ENCODE measurements at places on chromosomes 1 and 21. TPM values are rescaled to one million over a fixed set of nuclear protein-coding genes. Genes with fewer than 3 reads are reported as not detected.

The PSEN2 gene
- 35.2 TPM for total RNA-seq

The LCE2C gene
- not detected for total RNA-seq

The ELAPOR1 gene
- total RNA-seq: 127 TPM

DNA sequence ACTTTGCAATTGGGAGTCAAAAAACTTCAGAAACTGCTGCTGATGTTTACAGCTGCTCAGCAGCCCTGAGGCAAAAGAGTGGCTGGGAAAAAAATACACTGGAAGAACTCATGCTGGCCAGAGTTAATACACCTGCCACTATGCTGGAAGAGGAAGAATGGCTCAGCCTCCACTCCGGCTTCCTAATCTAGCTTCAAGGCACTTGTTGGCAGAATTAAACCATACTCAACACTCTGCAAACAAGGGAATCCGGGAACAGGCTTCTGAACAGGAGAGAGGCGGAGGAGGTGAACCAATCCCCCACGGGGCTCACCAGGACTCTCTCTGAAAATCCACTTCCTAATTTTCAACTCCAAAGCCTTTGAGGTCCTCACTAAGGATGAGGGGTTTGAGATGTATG is 120.1 kb downstream of the CCDC185 start:
- no peak for DNase-seq

The LRRC47 gene
- total RNA-seq: 43.2 TPM

DNA sequence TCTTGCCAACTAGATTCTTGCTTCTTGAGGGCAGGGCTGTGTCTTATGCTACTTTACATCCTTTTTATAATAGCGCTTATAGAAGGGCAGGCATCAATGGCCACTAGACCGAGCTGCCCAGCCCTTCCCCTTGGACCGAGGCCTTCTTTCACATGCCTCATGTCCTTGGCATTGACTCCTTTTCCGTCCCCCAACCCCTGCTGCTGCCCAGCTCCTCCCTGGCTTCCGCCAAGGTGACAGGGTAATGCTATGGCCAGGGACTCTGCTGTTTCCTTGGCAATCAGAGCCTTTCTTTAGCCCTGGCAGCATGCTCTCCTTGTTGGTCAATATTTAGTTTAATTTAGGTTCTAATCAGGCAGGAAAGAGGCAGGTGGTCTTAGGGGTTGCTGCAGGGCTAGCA is 48.2 kb downstream of the DDX20 start:
- DNase-seq: no peak

The CR1L gene
- total RNA-seq: not detected

The BRINP3 gene
- 0.35 TPM for total RNA-seq

The PDC gene
- total RNA-seq: not detected

- no peak for DNase-seq
Observed at GRCh38 chr21:33370305-33370704, 32.9 kb upstream of the IFNGR2 start.

DNA sequence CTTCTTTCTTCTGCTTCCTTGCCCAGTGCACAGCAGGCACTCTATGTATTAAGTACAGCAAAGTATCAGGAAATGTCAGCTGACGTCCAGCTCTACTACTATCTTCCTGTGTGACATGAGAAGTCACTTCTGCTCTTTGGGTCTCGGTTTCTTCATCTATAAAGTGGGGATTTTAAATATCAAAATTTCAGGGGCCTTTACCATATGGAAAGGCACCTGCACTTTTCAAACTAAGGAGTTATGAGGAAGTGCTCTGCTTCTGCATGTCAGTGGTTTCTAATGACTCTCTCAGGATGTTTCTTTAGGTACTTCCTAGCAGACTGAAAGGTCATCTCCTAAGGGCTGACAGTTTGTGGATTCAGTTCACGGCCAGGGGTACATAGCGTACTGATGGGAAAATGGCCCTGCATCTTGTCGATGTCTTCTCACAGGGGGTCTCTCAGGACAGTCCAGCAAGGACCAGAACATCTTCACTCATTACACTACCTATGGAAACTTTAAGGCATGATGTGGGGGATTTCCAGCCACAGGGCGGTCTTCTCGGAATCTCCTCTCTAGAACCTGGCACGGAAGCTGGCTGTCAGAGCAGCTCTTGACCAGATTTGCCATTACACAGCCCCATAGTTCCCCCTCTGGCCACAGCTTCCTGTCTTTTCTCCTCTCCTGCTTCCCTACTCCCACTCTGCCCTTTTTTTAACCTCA is 42.0 kb upstream of the MTF1 start:
- DNase-seq: no peak

DNA sequence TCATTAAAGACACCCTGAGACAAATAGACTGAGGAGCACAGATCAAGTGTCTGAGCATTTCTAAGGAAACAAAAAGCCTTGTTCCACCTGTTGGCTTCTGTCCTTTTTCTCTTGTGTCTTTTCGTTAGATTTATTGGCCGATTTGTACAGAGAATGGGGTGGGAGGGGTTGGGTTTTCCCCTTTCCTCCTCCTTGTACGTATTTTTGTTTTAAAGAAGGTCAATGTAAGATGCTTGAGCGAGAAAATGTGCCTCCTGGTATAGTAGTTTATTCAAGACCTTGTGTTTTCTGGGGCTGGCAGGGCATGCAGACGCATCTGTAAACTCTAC is 1.2 kb downstream of the BCL9 start:
- DNase-seq: no peak

GRCh38 chr1:237953238-237953637 is 62.5 kb upstream of the ZP4 start:
- no peak for DNase-seq

GRCh38 chr1:153967107-153967999 is at the start of gene CREB3L4:
Gene CREB3L4, plus strand, starts transcription at chr1:153967902. Its CDS starts 624 bp downstream, at chr1:153968526.
- peak; percentile 92 for DNase-seq

The CD1C gene
- total RNA-seq: 1.4 TPM

- DNase-seq: no peak
Observed at GRCh38 chr1:36154765-36155407, 1.1 kb upstream of the MAP7D1 start.

The KCNA2 gene
- 1.8 TPM for total RNA-seq

The UBASH3A gene
- 2.0 TPM for total RNA-seq

GRCh38 chr1:93824834-93825233 is 54.2 kb downstream of the DNTTIP2 start:
- no peak for DNase-seq

DNA sequence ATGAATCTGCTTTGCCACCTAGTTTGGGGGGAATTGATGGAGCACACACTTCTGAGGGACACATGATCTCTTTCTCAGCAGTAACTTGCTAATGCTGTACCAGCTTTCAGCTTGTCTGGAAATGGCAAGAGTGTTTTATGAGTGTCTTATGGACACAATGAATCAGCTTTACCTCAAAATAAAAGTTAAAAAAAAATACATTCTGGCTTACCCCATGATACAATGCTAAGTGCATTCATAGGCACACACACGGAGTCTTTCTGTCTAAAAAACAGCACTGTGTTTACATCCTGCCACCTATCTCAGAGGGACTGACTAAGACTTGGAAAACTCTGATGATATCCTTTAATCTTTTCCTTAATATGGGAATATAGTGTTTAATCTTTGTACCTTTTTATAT is 455.5 kb upstream of the ADAMTS5 start:
- no peak for DNase-seq

The SYT14 gene
- total RNA-seq: 0.06 TPM

DNA sequence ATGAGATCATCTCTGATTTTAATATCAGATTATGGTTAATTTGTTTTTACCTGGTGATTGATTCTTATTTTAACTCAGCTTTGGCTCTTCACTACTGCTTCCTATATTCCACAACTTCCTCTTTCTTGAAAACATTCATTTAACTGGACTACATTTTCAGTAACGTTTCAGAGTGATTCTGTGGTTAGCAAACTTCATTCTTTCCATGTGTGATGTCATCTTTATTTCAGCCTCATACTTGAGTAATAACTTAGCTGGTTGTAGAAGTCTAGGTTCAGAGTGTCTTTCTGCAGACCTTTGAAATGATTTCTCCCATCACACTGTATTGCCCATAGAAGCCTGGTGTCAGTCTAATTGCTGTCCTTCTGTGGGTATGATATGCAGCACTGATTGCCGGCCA is 36.0 kb upstream of the SLC35F3 start:
- DNase-seq: no peak

DNA sequence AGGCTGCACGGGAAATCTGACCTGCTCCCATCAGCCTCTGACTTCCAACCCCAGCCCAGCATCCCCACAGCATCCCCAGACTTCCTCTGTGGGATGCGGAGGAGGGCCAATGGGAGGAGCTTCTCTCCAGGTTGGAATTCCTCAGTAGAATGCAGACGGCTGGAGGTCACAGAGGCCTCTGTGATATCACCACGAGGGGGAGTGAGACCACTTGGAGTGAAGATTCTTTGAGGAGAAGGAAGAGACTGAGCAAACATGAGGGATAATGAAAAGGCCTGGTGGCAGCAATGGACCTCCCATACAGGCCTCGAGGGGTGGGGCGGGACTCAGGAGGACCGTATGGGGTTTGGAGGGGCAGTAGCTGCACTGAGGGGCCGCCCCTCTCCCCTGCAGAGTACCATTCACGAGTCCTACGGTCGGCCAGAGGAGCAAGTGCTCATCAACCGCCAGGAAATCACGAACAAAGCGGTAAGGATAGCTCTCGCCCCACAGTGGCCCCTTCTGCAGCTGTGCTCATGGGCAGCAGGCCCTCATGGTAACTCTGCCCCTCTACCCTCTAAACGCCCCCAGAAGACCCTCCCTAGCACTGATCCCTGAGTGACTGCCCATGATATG is at the start of gene CATSPER4:
CATSPER4 (plus strand) TSS at position 230 of the 615 bp plus-strand sequence; CDS start at position 256, 26 bp downstream.
- DNase-seq: no peak

- peak; percentile 12 for DNase-seq
Observed at GRCh38 chr1:114126261-114127095, 27.2 kb downstream of the SYT6 start.

DNA sequence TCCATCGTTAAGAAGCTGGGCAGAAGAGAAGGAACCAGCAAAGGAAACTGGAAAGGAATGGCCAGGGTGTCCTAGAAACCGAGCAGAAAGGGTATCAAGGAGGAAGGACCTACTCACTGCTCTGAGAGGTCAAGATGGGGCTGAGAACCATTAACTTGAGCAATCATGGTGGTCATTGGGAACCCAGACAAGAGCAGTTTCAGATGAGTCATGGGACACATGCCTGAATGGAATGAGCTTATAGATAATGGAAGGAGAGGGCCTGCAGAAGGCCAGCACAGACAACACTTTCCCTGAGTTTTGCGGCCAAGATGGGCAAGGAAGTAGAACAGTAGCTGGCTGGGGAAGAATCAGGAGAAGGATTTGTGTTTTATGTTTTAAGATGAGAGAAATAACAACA is 383.2 kb downstream of the KIF26B start:
- DNase-seq: no peak

GRCh38 chr1:230431527-230431926 is 5.4 kb upstream of the PGBD5 start:
- no peak for DNase-seq

GRCh38 chr1:145729666-145730436 is 10.6 kb downstream of the CD160 start:
- no peak for DNase-seq

- no peak for DNase-seq
Observed at GRCh38 chr1:65412256-65412983, 8.0 kb upstream of the LEPR start.

DNA sequence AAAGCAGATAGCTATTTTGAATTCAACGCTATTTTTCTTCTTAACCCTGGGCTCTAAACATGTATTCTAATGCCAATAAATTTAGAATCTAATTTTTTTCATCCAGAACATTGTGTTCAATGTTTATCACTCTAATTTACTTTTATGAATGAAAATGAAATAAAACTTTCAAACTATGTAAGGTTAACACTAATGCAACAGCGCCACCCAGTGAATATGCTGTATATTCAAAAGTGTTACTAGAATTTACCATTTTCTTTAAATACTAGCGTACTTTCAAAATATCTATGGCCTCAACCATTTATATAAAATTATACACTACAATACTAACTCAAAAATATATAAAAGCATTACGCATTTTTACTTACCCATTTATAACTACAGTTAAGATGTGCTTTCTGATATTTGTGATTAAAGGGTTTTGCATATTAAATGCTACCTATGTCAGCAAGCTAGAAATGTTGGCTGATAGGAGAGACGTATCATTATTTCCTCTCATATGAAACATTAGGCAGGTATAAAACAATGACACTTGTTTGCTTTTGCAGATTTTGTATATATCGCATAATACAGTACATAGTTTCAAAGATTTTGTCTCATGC is 5.9 kb upstream of the NUF2 start:
- no peak for DNase-seq

GRCh38 chr21:45467221-45467779 is 62.3 kb downstream of the COL18A1 start:
- no peak for DNase-seq

- DNase-seq: no peak
Observed at GRCh38 chr1:53368314-53369033, 40.6 kb upstream of the LRP8 start.

The TCHH gene
- total RNA-seq: 0.09 TPM

DNA sequence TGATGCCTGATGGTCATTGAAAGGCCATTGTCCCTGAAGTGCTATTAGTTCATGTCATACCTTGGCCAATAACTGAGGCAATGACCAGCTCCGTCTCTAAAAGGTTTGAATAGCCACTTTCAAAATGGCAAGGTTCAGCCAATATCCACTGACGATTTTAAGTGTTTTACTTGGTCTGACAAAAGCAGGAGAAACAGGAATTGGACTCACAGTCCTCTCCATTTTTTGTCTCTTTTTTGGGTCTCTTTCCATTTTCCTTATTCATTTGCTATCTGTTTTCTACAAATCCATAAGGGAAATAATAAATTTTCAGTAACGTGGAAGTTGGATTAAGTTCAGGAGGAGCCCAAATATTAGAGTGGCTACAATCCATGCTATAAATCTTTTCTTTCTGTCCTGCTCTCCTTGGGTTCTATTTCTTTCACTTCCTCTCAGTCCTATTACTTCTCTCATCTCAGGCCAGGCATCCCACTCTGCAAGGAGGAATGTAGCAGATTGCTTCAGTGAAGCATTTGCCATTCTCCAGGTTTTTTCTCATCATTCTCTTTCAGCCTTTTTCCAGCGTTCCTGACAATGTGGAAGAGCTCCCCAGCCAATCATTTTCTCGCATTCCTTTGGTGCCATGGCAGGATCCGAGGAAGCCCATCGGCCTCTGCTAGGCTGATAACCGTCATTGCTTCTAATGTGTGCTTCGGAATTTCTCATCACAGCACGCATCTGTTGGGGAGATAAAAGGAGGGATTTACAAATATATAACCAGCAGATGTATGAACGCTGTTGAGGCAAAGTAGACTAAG is 414.5 kb downstream of the ADGRL2 start:
- DNase-seq: no peak

DNA sequence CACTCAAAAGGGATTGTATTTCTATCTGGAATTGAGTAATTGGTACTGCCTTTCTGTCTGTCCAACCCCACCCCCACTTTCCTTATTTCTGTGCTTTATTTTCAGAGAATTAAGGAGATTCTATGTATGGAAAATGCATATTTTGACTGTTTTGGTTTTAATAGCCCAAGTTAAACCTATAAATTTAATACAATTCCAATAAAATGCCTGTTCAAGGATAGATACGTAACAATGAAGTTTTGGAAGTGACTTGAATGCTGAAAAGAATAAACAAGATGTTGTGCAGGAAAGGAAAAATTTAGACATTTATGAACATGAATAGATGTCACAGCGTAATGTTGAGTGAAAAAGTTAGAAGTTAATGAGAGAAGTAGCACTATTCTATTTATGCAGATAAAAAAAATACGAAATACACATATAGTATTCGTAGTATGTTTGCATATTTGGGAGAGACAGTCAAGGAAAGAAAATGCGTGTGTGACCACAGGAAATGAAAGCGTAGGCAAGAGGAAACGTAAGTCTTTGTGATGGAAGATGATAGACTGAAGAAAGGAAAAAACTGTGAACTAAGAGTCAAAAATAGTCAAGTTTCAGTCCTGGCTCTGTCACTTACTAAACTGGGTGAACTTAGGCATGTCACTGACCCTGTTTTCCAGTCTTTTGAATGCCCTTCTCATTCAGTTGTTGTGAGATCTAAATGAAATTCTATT is 62.1 kb downstream of the MEF2D start:
- DNase-seq: no peak
